Mesendoderm (in vitro differentiated cells): ENCODE measurements at places on chromosomes 3 and 15.
A peak's percentile ranks its signal among the peaks of the same experiment; 100 is the strongest.

DNA sequence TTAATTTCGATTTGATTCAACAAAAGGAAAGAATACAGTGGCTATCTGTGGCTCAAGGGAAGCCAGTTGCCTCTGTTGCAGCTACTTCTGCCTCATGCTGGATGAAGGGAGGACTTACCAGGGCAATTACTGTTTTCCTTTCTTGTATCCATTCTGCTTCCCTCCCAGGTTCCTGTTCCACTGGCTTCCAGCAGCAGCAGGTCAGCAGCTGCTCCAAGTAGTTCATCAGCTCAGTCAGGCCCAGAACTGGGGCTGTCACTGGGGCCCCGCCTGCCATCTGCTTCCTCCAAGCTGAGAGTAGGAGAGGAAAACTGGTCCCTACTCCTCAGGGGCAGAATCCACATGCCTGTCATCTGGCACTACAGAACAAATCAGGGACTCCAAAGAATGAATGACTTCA, 48.6 kb upstream of the ULK4 start:
- no peak for DNase-seq

- peak; percentile 88 for DNase-seq
These were observed 3.3 kb downstream of the TUBGCP5 start for GRCh38 chr15:23035964-23036566.

- DNase-seq = peak; percentile 54
These were observed 284.1 kb upstream of the NR2E3 start for GRCh38 chr15:71526060-71526820.

- no peak for DNase-seq
These were observed 126.5 kb downstream of the PDE8A start for GRCh38 chr15:85108136-85108535.

GRCh38 chr3:26515351-26515750, 107.2 kb upstream of the LRRC3B start:
- DNase-seq = no peak

GRCh38 chr3:123158330-123158729, 43.4 kb upstream of the SEC22A start:
- DNase-seq = no peak

DNA sequence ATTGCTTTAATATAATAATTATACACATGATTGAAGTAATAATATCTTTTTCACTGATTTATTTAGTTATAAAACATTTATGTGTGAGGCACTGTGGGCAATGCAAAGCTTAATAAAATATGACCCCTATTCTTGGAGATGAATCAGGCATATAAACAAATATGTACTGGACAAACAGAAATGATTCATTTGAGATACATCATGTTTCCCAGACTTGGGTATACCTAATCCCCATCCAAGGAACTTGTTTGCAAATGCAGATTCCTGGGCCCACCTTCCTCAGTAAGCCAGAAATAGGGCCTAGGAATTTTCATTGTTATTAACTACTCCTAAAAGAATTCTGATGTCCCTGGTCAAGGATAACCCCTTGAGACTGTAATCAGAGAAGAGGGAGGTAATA, 184.2 kb downstream of the CHL1 start:
- no peak for DNase-seq

- no peak for DNase-seq
These were observed 22.5 kb downstream of the PLCL2 start for GRCh38 chr3:16907243-16907642.

DNA sequence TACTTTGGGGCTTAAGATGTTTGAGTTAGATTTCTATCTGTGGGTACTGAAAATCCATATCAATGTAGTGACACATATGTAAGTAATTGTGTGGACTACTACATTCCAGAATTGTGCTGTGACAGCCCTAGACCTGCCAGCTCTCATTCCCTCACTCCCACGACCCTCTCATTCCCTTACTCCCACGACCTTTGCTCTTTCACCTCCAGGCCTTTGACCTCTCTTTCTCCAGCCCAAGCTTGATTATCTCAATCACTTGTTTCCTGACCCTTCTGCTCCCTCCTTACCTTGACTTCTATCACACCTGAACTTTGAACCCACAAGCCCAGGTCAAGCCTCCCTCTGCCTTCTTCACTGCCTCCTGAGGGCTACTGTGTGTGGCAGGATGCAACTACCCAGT, 3.6 kb upstream of the RUVBL1 start:
- DNase-seq = no peak

DNA sequence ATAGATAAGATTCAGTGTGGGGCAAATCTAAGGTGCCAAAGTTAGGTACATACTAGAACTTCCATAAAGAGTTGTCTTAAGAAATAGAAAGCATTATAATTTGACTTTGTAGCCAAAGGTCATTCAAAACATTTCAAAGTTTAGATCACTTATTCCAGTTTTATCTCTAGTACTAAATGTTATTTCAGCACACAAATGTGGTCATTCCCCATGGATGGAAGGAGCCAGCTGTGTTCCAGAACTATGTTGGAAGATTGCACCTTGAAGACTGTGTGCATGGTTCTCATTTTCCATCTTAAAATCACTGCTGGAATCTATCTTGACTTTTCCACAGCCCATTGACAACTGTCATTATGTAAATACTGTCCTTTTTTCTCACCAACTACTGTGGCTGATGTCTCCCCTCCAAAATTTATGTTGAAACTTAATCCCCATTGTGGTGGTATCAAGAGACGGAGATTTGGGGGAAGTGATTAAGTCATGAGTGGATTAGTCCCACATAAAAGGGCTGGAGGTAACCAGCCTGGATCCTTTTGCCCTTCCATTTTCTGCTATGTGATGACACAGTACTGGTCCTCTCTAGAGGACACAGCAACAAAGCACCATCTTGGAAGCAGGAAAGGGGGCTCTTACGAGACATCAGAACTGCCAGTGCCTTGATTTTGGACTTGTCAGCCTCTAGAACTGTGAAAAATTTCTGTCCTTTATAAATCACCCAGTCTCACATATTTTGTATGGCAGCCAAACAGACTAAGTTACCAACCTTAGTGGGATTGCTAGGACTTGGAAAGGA, 24.0 kb downstream of the TGFBR2 start:
- no peak for DNase-seq

DNA sequence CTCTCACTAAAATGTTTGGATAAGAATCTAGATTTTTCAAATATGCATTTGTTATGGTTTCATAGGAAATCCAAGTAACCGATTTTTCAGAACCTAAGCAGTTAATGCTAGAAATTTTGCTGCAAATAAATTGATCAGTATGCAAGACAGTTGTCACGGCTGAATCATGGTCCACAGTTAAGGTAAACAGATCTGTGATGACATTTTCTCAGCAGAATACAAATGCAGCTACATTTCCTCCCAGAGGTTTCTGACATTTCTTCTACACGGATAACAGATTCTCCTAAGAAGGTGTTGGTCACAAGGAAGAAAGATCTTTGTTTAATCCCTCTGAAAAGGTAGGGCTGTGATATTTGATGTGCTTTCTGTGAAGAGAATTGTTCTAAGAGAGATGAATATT, 36.9 kb downstream of the ARNT2 start:
- DNase-seq = no peak

- DNase-seq = no peak
These were observed 561.4 kb downstream of the PYDC2 start for GRCh38 chr3:192022412-192022811.

DNA sequence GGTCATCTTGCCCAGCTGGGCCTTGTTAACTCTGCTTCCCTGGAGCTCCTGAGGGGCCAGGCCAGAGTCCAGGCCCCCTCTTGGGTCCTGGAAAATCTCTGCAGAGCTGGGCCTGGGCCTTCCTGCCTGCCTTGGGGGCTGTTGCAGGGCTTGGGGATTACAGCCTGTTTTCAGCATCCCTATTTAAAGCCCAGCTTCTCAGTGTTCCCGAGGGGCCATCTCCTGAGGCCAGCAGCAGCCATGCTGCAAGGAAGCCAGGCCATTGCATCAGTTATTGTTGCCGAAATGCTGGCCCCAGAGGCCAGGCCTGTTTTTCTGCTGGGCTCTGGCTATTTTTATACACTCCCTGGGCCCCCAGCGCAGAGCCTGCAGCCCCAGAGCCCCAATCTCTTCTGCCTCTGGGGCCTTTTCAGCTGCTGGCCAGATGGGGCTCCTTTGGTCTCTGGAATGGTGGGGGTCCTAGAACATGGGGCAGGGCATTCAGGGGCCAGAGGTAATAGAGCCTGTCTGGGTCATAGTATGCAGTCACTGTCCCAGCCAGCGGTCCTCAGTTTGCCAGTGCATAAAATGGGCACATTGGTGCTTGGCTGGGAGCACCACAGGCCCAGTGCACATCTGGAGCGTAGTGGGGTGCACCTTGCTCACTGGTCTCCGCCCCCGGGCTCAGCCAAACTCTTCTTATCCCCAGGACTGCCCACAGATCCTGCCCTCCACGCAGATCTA, 28.5 kb downstream of the PLXNA1 start:
- peak; percentile 51 for DNase-seq

DNA sequence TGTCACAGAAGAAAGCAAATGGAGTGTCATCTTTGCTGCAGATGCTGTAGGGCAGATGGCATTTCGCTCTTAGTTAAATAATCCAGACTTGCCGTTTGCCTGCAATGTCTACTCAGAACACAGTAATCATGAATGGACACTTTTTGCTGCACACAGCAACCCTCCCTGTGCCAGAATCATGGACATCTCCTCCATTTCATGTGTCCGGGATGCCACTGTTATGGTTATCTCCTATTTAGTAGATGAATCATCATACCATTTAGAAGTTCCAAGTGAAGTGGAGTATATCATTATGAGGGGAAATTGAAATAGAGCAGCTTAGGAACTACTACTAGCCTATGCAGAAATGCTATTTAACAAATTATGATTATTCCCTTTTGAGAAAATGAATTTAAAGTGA, 118.5 kb downstream of the DUT start:
- no peak for DNase-seq

- no peak for DNase-seq
These were observed 7.1 kb downstream of the COPS2 start for GRCh38 chr15:49148298-49148697.

DNA sequence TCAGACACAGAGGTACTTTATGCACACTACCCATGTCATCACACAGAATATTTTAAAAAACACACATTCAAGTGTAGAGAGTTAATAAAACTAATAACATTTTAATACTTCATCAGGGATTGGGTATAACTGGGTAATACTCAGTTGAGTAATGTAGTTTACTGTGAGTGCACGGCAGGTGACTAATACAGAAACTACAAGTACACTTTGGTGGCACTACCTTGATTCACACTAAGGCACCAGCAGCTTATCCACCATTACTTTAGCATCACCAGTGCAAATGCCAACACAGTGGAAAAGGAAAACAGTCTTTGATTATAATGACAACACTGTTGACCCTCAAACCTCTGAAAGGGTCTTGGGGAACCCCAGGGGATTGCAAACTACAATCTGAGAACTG, 33.6 kb downstream of the ZNF280D start:
- no peak for DNase-seq

DNA sequence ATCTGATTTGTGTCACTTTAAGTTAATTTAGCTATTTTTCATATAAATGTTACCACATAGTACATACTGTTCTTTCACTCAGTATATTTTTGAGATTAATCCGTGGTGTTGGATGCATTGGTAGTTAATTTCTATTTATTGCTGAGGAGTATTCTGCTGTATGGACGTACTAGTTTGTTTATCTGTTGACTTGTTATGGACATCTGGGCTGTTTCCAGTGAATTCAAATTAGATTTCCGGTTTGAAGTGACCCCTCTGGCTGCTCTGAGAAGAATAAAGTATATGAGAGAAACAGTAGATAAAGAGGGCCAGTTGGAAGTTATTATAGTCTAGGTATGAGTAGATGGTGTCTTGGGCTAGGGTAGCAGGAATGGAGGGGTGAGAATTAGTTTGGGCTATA, 15.6 kb downstream of the KAT2B start:
- no peak for DNase-seq

GRCh38 chr3:43290956-43291355, 4.6 kb downstream of the SNRK start:
- DNase-seq = no peak

- DNase-seq = peak; percentile 55
These were observed 398.6 kb upstream of the WNT5A start for GRCh38 chr3:55885721-55886120.

DNA sequence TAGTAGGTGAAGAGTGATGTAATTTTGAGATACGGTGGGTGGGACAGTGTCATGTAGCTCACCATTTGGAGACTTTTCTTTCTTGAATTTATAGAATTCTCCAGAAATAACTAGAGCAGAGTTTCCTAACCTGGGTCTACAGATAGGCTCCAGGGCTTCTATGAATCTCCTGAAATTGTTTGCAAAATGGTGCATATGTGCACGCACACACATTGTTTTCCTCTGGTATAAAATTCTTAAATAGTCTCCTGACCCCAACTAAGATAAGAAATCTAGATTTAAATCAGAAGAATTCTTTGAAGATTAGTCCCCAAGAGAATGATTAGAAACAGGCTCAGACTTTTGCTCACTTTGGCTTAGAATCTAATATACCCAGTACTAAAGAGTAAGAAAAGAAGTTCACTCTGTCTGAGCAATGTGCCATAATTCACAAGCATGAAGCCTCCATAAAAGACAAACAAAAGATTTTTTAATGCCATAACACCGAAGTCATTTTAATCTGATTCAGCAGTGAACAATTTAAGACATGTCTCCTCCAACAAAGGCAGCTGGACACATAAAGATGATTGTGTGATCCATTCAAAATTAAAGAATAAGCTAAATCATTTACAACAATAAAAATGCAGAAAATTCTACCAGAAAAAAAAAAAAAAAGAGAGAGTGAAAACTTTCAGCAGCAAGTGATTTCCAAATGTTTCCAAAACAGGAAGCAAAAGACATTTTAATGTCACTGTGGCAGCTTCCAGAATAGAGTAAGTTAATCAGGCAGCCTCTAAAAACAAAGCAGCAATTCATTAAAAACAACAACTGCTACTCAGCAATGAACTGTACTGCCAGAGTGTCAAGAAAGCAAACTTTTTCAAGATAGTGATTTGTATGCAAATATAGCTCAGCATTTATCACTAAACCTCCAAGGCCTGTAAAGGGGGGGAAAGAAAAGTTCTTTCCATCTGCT, 975.5 kb upstream of the CFAP20DC start:
- DNase-seq = no peak

- no peak for DNase-seq
These were observed 177.0 kb upstream of the TBL1XR1 start for GRCh38 chr3:177374323-177374722.

DNA sequence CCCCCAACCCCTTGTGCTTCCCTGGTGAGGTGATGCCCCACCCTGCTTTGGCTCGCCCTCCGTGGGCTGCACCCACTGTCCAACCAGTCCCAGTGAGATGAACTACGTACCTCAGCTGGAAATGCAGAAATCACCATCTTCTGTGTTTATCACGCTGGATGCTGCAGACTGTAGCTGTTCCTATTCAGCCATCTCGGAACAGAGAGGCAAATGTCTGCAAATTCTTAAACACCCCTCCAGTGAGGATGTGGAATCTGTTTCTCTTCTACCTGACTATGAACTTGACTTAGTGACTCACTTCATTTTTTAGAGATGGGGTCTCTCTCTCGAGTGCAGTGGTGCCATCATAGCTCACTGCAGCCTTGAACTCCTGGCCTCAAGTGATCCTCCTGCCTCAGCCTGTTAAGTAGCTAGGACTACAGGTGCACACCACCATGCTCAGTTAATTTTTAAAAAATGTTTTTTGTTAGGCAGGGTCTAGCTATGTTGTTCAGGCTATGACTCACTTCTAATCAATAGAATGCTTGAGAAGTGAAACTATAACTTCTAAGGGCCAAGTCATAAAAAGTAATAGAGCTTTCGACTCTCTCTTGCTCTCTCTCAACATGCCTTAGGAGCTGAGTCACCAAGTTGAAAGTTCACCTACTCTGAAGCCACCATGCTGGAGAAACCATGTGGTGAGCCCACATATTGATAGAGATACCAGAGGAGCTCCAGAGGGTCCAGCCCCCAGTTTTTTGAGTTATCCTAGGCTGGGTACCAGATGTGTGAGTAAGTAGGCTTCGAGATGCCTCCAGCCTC, 11.5 kb upstream of the PARP14 start:
- no peak for DNase-seq

- DNase-seq = no peak
These were observed 393.2 kb downstream of the SOX2 start for GRCh38 chr3:182104881-182105280.
